Kidney epithelial cell (primary cell): ENCODE measurements at places on chromosomes 6 and 20.

DNA sequence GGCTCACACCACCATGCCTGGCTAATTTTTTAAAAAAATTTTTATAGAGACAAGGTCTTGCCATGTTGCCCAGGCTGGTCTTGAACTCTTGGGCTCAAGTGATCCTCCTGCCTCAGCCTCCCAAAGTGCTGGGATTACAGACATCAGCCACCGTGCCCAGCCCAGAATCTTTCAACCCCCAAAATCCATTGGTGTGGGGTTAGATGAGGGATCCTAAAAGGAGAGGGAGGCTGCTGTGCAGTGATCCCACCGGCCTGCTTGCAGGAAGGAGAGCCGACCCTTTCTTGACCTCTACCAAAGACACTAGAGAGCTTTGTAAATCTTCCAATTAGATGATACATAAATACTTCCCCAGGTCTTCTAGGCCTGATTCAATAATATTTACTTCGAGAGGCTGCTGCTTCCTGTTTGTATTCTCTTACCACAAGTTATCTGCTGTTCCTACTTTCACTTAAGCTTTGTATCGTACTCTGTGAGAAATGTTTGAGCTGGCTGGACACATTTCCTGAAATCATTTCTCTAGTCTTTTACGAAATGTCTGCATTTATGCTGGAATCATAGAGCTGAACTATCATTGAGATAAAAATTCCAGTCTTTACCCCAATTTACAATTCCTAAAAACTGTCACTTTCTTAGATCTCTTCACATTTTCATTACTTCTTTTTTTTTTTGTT is 49.3 kb upstream of the IER3 start:
- no peak for DNase-seq

DNA sequence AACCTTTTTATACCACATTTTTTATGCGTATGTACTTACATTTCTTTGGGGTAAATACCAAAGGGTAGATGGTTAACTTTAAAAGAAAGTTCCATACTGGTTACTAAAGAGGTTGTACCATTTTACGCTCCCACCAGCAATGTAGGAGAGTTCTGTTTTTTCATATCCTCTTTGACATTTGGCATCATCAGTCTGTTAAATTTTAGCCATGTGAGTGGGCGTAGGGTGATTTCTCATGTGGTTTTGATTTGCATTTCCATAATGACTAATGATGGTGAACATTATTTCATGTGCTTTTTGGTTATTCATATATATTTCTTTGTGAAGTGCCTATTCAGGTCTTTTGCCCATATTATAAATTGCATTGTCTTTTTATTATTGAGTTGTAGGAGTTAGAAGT is 194.2 kb downstream of the PRL start:
- DNase-seq = no peak

DNA sequence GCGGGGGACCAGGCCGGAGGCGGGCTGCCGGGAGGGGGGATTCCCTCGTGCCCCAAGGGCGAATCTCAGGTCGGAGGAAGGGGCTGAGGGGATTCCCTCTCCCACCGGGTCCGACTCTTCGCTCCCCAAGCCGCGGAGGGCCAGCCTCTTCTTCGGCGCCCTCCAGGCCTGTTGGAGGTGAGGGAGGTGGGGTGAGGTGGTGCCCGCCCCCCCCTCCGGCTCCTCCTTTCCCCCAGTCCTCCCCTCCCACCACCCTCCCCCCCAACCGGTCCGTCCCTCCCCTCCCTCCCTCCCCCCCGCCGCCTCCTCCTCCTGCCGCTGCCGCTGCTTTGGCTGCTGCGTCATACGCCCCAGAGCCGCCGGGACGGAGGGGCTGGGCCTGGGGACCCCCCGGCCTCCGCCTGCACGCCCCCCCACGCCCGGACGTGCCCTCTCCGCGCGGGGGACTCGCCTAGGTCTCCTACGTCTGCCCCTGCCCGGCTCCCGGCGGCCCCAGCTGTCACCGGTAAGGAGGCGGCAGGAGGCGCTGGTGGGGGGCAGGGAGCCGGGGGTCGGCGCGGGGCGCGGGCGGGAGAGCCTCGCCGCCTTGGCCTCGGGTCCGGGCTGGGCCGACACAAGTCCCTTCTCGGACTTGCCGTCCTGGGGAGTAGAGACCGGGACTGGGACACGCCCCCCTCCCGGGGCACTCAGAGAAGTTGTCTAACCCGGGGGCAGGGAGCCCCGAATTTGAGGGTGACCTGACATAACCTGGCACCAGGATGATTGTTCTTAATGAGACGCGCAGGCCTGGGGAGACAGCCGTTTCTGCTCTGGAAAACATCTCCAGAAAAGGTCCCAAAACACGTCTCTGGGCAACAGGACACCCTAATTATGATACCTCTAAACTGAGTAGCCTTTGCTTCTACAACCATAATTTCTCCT is at the start of gene PHF1:
PHF1 (plus strand) TSS at position 304 of the 921 bp plus-strand sequence. CDS start 1,250 bp downstream, outside the sequence.
- no peak for DNase-seq

- DNase-seq = no peak
Observed at GRCh38 chr6:68572975-68573374, 62.1 kb upstream of the ADGRB3 start.

- peak; percentile 32 for DNase-seq
Observed at GRCh38 chr6:75437421-75437891, 56.1 kb downstream of the FILIP1 start.

GRCh38 chr6:137163732-137164318 is 9.6 kb downstream of the IL22RA2 start:
- DNase-seq = no peak

DNA sequence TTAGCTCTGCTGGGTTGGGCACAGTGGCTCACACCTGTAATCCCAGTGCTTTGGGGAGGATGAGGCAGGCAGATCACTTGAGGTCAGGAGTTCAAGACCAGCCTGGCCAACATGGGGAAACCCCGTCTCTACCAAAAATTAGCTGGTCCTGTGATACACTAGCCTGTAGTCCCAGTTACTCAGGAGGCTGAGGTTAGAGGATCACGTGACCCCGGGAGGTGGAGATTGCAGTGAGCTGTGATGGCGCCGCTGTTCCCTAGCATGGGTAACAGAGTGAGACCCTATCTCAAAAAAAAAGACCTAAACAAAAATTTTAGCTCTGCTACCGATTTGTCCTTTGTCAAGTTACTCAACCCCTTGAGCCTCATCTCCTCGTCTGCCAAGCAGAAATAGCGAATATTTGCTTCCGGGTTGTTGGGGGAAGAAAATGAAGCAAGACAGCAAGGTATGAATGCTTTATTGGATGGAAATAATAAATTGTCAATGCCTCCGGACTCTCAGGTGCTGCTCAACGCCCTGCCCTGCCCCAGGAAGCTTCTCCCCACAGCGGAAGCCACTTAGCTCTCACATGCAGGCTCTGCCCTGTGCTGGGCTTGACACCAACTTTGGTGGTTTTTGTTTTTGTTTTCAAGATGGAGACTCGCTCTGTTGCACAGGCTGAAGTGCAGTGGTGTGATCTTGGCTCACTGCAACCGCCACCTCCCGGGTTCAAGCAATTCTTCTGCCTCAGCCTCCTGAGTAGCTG is 24.9 kb upstream of the ITCH start:
- DNase-seq = no peak

GRCh38 chr6:2020909-2021308 is 224.5 kb downstream of the GMDS start:
- no peak for DNase-seq

DNA sequence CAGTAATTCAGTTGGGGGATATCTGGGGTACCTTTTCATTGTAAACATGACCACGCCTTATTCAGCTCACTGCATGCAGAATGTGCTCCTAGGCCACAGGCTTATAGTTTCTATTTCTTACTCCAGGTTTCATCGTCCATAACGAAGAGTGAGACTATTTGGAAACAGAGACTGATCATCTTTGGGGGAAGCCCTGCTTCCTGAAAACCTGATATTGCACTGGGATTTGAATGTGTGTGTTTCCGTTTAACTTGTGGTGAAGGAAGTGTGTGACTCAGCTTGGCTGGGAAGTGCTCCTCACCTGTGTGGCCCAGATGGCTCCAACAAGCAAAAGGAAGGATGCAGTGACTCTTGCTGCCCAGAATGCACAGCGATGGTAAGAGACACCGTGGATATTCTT is 19.6 kb upstream of the LTV1 start:
- DNase-seq = no peak

DNA sequence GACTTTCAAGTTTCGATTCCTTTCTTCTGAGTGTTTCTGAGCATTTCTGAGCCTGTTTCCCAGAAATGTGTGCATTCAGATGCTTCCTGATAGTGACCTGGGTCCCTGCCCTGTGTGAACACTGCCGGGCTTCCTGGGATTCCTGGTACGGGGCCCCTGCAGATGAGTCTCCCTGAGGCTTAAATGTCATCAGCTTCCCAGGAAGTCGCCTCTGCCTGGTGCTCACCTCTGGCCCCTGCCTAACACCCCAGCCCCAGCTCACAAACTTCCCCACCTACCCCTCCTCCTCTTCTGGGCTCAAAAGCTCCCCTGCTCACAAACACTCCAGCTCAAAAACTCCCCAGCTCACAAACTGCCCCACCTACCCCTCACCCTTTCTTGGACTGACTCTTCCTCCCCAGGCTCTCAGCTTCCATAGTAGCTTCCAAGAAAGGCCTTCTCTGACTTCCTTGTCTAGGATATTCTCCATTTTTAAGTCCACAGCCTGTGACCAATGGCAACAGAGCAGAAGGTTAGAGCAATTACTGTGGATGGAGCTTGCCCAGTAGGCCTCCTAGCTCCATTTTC is 42.0 kb downstream of the TGM2 start:
- no peak for DNase-seq

GRCh38 chr6:139600919-139601475 is 226.5 kb upstream of the CITED2 start:
- DNase-seq = no peak

GRCh38 chr6:137700751-137701477 is 166.1 kb upstream of the TNFAIP3 start:
- DNase-seq = no peak

GRCh38 chr6:22027040-22027725 is 269.7 kb downstream of the PRL start:
- DNase-seq = no peak

DNA sequence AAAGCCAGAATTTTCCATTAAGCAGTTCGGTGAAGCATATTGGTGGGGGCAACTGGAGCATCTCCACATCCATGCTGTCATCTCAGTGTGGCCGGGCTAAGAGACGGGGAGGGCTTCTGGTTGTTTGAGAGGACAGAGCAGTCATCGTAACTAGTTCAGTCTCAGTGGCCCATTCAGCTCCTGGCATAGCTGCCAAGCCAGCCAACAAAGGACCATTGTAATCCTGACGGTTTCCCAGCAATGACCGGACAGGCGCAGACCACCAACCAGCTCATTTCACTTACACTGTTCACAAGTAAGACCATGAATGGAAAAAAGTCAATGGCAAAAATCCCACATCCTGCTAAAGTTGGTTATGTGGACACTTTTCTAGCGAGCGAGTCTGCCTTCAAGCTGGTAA is 14.9 kb upstream of the HDDC2 start:
- DNase-seq = no peak

GRCh38 chr20:62907384-62908317 is 18.7 kb downstream of the DIDO1 start:
- DNase-seq = no peak

GRCh38 chr20:31822421-31823330 is 3.5 kb downstream of the MYLK2 start:
- no peak for DNase-seq

DNA sequence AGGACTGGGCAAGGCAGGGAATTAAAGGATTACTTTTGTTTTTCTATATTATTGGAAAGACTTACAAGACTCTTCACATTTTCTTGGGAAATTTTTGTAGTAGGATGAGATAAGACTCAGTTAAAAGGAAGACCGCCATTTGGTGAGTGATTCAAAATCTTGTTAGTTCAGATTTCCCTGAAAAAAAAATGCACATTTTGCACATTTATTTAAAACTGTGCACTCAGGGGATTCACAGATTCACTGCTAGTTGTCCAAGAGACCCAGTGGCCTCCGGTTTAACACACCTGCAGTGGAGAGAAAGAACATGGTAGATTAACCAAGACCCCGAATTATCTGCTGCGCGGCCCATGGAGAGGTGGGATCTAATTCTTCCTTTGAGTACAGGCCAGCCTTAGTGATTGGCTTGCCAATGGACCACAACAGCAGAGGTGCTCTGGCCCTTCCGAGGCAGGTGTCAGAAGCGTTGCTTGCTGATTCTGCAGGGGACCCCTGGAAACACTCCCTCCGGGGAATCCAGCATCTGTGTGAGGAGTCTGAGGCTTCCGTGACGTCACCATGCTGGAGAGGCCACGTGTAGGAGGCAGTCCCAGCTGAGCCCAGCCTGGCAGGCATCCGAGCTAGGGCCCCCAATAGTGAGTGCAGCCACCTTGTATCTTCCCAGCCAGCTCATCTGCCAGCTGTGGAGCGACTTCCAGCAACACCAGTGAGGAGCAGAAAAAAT is 68.9 kb downstream of the ZNF217 start:
- DNase-seq = no peak

DNA sequence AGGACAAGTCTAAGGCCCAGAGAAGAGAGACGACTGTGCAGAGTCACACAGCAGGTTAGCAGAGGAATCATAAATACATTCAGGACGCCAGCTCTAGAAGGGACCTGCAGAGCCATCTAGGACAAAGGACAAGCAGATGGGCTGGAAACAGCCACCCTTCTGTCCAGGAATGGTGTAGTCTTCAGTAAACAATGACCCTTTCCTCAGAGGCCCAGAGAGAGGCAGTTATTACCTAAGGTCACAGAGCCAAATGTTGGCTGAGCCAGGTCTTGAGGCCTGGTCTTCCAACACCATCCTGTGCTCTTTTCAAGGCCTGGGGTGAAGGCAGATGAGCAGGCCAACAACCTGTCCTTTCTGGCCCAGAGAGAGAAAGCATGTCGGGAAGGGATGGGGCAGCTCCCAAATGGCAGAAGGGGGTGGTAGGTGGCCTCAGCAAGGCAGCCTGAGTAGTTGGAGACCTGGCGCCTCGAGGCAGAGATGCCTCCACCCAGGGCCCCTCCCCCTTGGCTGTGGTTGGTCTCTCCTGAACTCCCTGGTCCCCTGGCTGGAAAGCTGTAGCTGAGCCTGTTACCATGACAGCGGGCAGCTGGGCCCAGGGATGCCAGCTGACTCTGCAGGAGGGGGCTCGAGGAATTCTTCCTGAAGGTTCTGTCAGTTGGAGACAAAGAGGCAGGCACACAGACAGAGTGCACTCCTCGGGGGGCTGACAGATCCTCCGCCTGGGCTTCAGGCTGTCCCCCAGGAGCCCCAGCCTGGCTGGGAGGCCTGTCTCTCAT is 24.8 kb downstream of the EPB41L1 start:
- DNase-seq = no peak

GRCh38 chr20:56800088-56800487 is 171.0 kb downstream of the TFAP2C start:
- DNase-seq = no peak

DNA sequence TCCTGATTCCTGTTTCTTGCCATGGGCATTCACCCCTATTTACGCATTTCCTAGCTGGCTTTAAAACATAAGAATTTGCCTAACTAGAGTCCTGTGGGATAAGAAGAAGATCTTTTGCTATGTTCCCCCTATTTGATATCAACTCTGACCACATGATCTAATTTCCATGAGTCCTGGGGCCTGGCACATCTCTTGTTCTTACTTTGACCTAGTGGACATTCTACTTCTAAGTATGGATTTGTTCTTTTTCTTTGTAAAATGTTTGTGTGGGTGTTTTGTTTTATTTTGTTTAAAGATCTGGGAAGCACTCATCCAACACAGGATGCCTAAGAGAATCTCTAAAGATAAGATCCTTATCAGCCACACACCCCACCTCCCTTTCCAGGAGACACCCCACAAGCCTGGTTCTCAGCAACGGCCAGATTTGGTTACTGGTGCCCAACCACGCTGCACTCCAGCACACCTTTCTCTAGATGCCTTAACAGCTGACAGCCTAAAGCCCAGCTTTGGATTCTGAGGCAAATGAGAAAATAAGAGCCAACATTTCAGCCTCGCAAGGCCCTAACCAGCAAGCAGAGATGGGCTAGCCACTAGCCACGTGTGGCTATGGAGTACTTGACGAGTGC is 74.7 kb downstream of the SLC23A2 start:
- no peak for DNase-seq
